ENCODE measurements at places on chromosomes 12 and 14. TPM values are rescaled to one million over a fixed set of nuclear protein-coding genes. Genes with fewer than 3 reads are reported as not detected.

GRCh38 chr12:110348431-110349059, 55.0 kb downstream of the ANAPC7 start:
- no peak overlapping the region for H3K4me3 ChIP-seq
- peaks cover 11% of the 10 kb centered on the region for H3K4me1 ChIP-seq
- no peak overlapping the region for H3K27ac ChIP-seq
- DNase-seq: no peak
- peaks cover 57% of the 10 kb centered on the region for H3K36me3 ChIP-seq

DNA sequence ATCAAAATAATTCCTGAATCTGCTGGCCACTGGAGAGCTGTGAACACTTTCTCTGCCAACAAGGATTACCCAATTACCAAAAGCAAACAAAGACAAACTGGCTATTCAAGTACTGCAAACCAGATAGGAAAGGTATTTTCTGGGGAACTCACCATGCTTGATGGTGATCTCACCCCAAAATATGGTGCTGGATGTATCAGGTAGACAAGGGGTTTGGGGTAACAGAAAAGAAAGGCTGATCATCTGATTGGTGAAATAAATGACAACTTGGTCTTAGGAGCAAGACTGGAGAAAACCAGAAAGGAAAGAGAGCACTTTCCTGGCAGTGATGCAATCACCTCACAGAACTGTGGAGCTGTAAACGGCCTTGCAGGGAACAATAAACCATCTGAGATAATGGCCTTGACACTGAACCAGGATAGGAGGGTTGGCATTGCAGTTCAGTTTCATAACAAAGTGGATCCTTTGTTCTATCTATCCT, 31.0 kb upstream of the NPFF start:
- H3K4me1 ChIP-seq: peaks cover 13% of the 10 kb centered on the region
- no peaks in the 10 kb centered on the region for H3K27me3 ChIP-seq
- H3K27ac ChIP-seq: peak overlapping the region; percentile 81
- H3K4me3 ChIP-seq: no peak overlapping the region
- no peak for DNase-seq

GRCh38 chr14:90547250-90547649, 150.4 kb downstream of the CALM1 start:
- no peak overlapping the region for H3K27ac ChIP-seq
- peaks cover 12% of the 10 kb centered on the region for H3K36me3 ChIP-seq
- H3K4me3 ChIP-seq: no peak overlapping the region

DNA sequence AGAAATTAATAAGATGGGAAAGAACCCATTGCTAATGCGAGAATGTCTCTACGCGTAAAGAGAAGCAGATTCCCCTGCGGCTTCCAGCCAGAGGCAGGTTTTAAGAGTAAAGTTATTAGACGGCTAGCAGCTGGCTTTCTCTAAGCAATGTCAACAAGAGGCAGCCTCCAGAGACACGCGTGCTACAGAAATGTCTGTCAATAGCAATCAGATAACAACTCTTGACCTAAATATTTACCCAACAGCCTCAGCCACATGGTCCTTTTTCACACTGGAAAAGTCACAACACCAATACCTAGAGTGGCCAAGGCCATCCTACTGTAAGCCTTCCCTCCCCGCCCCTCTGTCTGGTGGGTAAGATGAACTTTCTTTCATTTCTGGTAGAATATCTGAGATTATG, 146.0 kb upstream of the SFSWAP start:
- no peak overlapping the region for H3K27ac ChIP-seq
- H3K27me3 ChIP-seq: peaks cover 53% of the 10 kb centered on the region
- H3K4me3 ChIP-seq: no peak overlapping the region
- no peaks in the 10 kb centered on the region for H3K36me3 ChIP-seq
- H3K4me1 ChIP-seq: no peaks in the 10 kb centered on the region
- no peak for DNase-seq

GRCh38 chr14:96217376-96217913, 12.8 kb downstream of the BDKRB2 start:
- no peak for DNase-seq
- peaks cover under 1% of the 10 kb centered on the region for H3K36me3 ChIP-seq
- no peak overlapping the region for H3K4me3 ChIP-seq
- no peak overlapping the region for H3K27ac ChIP-seq

TUNAR gene
- total RNA-seq: not detected

OXA1L gene
- total RNA-seq: 117 TPM

DNA sequence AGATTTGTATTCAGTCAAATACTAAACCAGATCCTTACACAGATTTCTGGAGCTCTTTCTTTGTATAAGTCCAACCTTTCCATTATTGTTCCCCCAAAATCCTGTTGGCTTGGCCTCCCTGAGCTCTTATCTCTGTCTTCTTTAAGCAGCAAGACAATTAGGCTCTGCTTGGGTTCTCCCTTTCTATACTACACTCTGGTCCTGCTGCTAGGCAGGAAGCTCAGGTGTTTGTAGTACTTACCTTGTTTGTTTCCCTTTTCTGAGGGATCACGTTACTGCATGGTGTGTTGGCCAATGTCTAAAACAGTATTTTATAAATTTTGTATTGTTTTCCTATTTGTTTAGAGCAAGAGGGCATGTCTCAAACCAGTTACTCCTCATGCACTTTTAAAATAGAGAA, 192.9 kb downstream of the PRKD1 start:
- H3K4me1 ChIP-seq: peaks cover 8% of the 10 kb centered on the region
- no peaks in the 10 kb centered on the region for H3K27me3 ChIP-seq
- H3K36me3 ChIP-seq: peaks cover 1% of the 10 kb centered on the region
- DNase-seq: no peak
- no peak overlapping the region for H3K4me3 ChIP-seq
- H3K27ac ChIP-seq: no peak overlapping the region

DNA sequence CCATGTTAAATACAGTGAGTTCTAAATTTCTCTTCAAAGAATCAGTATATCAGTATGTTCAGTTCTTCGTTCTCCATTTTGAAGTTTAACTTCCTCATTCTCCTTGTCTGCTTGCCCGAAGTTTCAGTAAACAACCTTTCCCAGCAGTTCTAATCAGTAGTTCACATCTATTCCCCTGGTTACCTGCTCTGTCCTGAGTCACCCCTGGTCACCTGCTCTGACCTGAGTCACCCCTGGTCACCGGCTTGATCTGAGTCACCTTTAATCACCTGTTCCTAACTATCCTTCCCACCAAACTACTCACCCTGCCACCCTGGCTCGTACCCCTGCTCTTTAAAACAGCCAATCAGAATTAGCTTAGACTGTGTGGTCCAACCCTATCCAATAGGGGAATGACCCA, 9.4 kb upstream of the OR10G3 start:
- no peak for DNase-seq
- no peak overlapping the region for H3K4me3 ChIP-seq
- H3K27ac ChIP-seq: no peak overlapping the region
- no peaks in the 10 kb centered on the region for H3K4me1 ChIP-seq
- H3K27me3 ChIP-seq: peaks cover 16% of the 10 kb centered on the region

SMCO2 gene
- not detected for total RNA-seq

DNA sequence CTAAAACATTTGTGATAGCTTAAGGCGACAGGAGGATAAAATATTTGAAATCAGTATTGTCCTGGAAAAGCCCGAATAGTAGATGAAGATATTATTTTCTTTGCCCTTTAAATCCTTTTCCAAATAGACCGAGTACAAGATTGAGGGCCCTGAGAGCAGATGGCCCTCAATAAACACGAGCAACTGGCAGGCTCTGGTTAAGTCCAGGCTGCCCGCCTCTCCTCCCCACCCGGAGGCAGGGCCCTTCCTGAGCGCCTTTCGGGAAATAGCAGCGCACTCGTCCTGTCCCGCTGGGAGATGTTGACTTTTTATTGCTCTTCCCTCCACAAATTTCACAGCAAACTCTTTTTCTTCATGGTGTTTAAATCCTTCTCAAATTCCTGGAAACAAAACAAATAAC, 50.8 kb upstream of the MAX start:
- peaks cover 21% of the 10 kb centered on the region for H3K4me1 ChIP-seq
- no peaks in the 10 kb centered on the region for H3K36me3 ChIP-seq
- no peak overlapping the region for H3K27ac ChIP-seq
- no peak overlapping the region for H3K4me3 ChIP-seq

PLBD2 gene
- 38.7 TPM for total RNA-seq

GRCh38 chr14:21734457-21735074, 60.9 kb upstream of the OR4E1 start:
- H3K4me1 ChIP-seq: no peaks in the 10 kb centered on the region
- H3K27me3 ChIP-seq: peaks cover 66% of the 10 kb centered on the region
- H3K27ac ChIP-seq: no peak overlapping the region
- H3K4me3 ChIP-seq: no peak overlapping the region
- DNase-seq: no peak

DNA sequence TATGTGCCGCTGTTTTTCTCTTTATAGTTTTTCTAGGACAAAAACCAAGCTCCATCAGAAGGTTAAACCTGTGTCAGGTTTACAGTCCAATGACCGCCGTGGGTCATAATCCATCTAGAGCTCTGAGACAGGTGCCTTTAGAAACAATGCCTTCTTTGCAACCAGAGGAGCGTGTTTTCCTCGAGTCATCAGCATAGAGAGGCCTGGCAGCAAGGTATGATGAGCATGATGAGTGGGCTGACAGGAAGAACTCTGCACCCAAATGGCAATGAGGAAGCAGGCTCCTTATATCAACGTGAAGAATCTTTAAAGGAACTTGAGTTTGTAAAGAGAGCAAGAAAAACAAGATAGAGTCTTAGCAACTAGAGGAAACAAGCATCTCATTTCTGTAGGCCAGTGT, 60.5 kb upstream of the NUDT4 start:
- peaks cover 36% of the 10 kb centered on the region for H3K4me1 ChIP-seq
- DNase-seq: no peak
- no peaks in the 10 kb centered on the region for H3K36me3 ChIP-seq

GRCh38 chr14:81723956-81724355, 190.3 kb upstream of the SEL1L start:
- H3K27me3 ChIP-seq: no peaks in the 10 kb centered on the region
- no peak overlapping the region for H3K4me3 ChIP-seq
- H3K4me1 ChIP-seq: peaks cover 30% of the 10 kb centered on the region
- no peak overlapping the region for H3K27ac ChIP-seq
- no peak for DNase-seq

GRCh38 chr12:685388-685787, 22.1 kb upstream of the NINJ2 start:
- H3K4me3 ChIP-seq: no peak overlapping the region
- no peaks in the 10 kb centered on the region for H3K27me3 ChIP-seq
- H3K27ac ChIP-seq: no peak overlapping the region
- no peaks in the 10 kb centered on the region for H3K36me3 ChIP-seq
- DNase-seq: no peak

KRT73 gene
- total RNA-seq: not detected
